BJ (cell line): ENCODE measurements at places on chromosomes 4 and X.

- DNase-seq, result no peak
Observed at GRCh38 chr4:36004204-36004851, 240.0 kb downstream of the ARAP2 start.

- DNase-seq, result no peak
Observed at GRCh38 chr4:26372525-26373172, 51.8 kb downstream of the RBPJ start.

- no peak for DNase-seq
Observed at GRCh38 chr4:39433878-39434492, 24.7 kb downstream of the RPL9 start.

- peak; percentile 11 for DNase-seq
Observed at GRCh38 chrX:49166914-49167739, 4.6 kb downstream of the MAGIX start.

DNA sequence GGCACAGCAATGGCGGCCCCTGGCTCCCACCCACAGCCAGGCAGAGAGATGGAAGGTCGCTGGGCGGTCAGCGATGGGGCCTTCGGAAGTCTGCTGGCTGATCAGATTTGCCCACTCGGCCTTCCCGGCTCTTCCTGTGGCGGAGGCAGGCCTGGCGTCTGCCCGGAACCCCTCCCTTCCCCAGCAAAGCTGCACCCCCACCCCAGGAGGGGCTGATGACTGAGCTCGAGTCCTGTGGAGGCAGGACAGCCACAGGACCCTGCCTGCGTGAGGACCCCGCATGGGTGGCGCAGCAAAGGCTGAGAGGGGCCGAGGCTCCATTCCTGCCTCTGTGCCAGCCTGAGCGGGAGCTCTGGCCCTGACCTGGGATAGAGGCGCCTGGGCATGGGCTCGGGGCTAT is 34.8 kb downstream of the TACC3 start:
- no peak for DNase-seq

DNA sequence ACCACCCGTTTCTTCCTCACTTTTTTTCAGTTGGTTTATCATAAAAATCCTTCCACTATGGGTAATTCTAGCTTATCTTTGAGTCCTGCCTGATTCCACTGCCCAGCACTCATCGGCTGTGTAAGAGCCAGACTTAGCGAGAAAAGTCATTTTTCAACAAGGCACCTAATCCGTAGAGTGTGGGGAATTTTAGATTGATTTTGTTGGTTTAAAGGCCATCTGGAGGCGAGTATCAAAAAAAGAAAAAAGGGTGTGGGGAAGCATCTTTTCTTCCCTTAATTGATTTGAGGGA is 134.4 kb downstream of the TET2 start:
- DNase-seq, result no peak

DNA sequence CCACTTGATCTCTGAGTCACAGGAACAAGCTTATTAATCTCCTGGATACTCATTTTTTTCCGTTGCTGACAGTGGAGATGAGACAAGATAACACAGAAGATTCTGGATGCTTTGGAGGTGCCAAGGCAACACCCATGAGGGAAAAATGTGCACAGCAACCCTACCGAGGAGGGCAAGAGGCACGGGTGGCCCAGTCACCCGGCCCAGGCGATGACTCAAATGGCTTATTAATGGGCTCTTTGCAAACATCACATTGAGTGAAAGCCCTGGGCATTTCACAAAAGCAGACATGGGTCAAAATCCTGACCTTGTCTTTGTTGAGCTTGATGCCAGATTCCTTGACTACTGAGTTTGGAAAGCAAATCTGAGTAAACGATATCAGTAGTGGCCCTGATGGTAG is 315.1 kb downstream of the STK32B start:
- peak; percentile 61 for DNase-seq
